NCI-H2081 treated with DMSO at 0.1 percent for 48 hours (cell line): ENCODE measurements at places on chromosomes 3 and 15.

DNA sequence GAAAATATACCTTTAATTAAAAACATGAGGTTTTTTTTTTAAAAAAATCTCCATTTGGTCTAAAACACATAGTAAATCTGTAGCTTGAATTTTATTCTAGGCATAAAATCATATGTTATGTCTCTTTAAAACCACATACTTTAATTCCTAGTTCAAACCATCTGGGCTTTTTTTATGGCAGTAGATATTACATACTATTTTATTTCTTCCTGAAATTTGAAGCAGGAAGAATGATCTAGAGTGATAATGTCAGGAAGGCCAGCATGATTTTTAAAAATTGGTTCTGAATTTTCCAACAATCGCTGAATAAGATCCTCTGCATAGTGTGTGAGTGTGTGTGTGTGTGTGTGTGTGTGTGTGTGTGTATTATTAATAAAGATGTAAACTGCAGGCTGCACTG is 420.3 kb downstream of the NAALADL2 start:
- no peak for DNase-seq

DNA sequence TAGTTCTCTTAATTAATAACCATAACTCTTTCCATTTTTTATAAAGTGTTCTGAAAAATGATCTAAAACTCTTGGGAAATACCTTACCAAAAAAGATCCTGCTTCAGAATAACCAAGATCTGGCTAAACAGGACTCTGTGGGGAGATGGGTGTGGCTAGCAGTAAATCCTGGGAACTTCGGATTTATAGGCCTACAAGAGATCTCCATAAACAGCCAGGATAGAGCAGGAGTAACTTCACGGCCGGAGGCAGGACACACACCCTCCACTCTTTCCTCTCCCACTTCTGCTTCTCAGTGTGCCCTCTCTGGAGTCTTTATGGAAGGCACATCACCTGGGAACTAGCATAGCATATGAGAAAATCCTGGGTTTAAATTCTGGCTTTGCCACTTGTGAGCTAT is 309.4 kb upstream of the SOX2 start:
- no peak for DNase-seq

DNA sequence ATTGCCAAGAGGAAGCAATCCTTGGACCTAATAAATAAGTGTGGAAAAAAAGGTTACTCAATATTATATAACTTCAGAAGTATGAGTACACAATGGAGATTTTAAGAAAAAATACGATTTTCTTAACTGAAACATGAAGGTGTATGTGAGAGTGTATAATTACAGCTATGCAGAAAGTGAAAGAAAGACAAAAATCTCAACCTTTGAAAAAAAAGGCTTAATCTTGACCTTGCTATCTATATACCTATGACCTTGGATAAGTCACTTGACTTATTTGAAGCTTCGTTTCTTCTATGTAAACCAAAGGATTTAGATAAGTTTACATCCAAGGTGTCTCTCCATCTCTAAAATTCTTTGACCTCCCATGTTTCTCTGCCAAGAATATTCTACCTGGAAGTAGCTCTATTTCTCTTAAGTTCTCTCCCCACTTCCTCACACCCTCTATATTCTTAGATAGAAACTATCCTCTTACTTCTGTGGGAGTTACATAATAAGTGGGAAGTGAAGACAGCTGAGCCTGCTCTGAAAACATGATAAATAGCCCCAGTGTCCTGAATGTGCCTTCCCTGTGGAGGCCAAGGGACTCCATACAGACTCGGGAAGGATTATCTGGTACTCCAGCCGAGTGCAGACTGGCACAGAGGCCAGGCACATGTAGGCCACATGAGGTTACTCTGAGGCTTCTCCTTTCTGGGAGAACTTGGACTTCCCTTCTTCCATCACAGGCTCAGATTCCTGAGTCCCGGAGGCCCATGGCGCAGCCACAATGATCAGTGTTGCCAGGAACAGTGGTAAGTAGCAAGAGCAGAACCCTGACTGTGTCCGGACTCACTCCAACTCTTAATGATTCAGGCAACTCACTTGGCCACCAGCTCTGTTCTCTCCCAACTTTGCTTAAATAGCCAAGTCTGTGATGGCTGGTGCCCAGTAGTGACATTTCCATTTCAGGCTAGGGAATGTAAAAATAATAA is 166.8 kb upstream of the COL8A1 start:
- no peak for DNase-seq

GRCh38 chr3:33131331-33132018 is 17.7 kb downstream of the CRTAP start:
- DNase-seq: no peak

GRCh38 chr3:126434931-126435411 is 40.3 kb downstream of the CFAP100 start:
- DNase-seq: no peak

DNA sequence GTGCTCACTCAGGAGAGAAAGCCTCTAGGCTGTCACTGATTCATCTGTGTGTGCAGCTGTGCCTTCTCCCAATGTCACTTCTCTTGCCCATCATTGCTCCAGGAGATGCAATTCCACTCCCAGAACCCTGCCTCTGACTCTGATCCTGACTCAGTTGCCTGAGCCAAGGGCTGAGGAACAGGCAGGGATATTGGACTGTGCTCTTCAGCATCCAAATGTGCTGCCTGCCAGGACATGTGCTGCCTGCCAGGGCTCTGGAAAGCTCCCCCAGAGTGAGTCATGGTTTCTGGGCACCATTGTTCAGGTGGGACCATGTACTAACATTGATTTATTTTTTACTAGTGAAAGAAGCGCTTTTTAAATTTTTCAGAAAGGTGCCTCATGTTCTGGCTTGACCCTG is 71.0 kb downstream of the TRIM42 start:
- DNase-seq: no peak

DNA sequence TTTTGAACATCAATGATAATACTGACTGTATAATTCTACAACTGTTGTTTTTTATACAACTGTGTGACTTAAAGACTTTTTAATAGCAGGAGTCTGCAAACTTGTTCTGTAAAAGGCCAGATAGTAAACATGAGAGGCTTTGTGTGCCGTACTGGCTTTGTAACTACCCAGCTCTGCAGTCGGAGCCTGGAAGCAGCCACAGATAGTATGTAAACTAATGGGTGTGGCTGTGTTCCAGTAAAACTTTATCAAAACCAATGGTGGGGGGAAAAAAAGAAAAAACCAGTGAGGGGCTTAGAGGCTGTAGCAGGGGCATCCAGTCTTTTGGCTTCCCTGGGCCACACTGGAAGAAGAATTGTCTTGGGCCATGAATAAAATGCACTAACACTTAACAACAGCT is 11.9 kb downstream of the ASB7 start:
- no peak for DNase-seq

DNA sequence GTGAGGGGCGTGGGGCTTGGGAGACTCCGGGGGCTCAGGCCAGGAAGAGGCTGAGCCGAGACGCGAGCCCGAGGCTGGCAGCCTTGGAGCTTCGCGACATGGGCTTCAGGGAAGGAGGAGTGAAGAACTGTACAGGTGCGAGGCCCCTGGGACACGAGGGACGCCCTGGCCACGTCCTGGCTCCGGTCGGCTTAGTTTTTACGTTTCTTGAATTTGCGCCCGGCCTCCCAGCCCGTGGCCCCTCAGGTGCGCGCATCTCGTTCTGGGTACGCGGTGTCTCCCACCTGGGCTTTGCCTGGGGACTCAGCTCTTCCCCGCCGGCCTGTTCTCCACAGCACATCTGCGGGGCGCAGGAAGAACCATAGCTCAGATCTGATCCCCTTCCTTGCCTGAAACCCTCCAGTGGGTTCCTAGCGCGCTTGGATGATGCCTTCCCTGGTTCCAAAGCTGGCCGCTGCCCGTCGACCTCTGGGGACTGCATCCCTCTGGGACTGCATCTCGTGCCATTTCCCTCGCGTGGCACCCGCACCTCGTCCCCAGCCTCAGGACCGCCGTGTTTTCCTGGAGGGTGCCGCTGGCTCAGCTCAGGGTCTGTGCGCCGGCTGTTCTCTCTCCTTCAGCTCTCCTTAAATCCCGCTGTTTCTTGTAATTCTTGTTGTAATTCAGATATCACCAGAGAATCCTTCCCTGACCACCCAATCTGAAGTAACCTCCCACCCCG is 614 bp downstream of the CHCHD6 start:
- no peak for DNase-seq

- no peak for DNase-seq
Observed at GRCh38 chr15:85401108-85401774, 20.8 kb downstream of the AKAP13 start.

DNA sequence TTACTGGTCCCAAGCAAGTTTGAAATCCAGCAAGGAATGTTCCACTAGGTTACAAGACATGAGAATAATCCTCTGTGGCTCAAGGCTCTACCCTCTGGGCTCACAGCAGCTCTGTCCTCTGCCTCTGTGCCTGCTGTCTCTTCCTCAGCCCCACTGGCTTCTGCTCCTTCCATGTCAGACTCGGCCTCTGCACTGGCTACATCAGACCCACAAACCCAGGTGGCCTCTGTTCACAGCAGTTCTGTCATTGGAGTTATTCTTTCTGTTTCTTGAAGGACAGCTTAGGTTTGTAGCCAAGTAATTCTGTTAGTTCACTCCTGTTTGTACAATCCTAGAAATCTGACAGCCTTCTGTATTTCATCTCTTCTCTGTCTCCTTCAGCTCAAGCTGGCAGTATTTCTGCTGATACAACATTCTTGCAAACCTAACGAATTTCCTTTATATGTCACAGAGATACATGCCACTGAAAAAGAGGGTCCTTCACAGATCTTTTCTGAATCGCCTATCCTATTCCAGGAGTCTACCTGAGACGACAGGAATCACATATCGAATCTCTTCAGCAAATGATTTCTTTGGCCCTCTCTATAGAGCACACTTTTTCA is 227.8 kb upstream of the PLSCR5 start:
- no peak for DNase-seq

DNA sequence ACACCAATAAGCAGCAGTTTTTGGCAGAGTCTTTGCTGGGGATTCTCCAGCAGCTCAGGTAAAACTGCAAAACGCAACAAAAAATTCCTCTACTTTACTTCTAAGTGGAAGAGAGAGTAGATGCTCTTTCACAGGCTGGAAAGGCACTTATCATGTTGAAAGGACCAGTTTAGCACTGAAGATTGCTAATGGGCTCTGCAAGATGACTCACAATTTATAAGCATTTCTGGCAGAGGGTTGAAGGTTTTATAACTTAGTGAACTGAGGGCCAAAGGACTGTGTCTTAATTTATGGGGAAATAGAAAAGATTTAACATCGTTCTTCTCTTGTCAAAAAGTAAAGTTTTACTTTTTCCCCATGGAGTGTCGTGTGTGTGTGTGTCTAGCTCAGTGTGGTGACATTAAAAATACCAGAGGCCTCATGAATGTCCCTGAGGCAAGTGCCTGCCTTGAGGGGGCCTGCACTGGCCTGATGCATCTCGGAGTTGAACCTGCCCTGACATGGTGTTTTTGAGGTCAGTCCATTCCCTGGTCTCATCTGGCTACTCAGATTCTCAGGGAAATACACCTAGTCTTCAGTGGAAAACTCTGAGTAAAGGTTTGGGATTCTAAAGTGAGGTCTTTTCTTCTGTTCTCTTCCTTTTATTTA is 1092.0 kb downstream of the NAALADL2 start:
- DNase-seq: no peak

- no peak for DNase-seq
Observed at GRCh38 chr3:38459499-38460048, 5.9 kb downstream of the ACVR2B start.

- no peak for DNase-seq
Observed at GRCh38 chr3:159170436-159171003, 368.7 kb downstream of the MFSD1 start.

DNA sequence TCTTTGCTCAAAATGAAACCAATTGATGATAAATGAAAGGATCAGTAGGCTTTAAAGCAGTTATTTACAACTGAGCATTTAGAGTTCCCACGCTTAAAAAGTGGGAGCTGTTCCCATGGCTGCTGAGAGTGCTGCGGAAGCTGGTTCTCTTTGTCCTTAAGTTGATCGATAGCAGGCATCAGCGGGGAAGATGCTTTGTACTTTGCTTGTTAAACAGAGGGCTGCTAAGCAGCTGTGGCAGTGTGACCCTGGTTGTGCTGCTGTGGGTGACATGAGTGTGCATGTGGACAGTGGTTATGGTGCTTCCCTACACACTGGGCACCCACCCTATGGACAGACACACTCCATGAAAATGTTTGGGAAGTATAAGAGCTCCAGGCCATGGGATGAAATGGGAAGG is 96.3 kb downstream of the PTPRG start:
- DNase-seq: no peak

- no peak for DNase-seq
Observed at GRCh38 chr3:110811050-110811449, 260.6 kb upstream of the NECTIN3 start.

DNA sequence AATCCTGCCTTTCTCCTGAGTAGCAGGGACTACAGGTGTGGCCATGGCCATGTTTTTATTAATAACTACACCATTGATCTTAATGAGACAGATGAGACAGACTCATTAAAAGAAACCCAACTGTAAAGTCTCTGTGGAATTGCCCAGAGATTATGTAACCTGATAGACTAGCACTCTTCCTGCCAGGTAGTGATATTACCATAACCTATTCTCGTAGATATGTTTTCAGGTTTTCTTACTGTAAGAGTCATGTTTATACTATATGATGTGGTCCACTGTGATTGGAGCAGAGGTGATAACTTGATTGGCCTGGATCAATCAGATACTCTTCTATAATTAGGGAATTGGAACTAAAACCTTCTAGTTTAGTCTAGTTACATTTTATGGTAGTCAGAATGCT is 93.7 kb downstream of the NFKBIZ start:
- no peak for DNase-seq

DNA sequence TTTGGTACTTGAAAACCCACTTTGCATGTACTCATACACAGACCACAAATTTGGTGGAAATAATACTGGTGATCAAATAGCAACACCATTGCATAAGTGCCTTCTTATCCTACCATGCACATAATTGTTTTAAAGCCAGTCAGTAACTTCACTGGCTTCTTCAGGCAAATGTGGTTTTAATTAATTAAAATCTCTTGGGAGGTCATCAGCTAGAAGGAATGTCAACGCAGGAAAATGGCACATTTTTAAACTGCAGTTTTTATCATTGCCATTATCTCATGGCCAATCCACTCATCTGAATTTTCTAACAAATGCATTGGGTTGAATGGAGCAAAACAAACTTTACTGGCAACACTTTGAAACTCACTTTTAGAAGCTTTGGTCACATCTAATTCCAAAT is 105.7 kb upstream of the ZPLD1 start:
- DNase-seq: no peak

- DNase-seq: no peak
Observed at GRCh38 chr3:63386568-63386967, 108.5 kb downstream of the SYNPR start.

- DNase-seq: no peak
Observed at GRCh38 chr3:191959876-191960413, 499.0 kb downstream of the PYDC2 start.

GRCh38 chr3:61725851-61726333 is 164.5 kb downstream of the PTPRG start:
- no peak for DNase-seq

DNA sequence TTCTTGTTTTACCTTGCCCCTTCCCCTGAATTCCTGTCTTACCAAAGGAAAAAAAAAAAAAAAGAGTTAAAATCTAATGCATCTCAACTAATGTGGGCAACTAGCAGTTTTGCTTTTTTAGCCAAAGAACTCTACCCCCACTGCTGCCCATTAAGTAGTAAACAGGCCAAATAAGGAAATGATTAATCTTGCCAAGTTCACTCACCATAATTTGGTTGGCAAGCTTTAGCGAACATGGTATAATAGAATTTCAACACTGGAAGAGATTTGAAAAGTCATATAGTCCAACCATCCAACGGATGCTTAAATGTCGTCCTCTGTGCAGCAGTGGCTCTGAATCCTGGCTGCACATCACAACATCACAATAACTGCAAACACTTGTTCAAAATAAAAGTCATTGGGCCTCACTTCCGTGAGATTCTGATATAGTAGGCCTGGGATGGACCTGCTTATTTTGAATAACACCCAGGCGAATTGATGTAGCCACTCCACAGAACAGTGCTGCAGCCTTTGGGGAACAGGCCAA is 142.0 kb upstream of the UBE2E1 start:
- no peak for DNase-seq
